ENCODE measurements at places on chromosomes 2 and 18.

DNA sequence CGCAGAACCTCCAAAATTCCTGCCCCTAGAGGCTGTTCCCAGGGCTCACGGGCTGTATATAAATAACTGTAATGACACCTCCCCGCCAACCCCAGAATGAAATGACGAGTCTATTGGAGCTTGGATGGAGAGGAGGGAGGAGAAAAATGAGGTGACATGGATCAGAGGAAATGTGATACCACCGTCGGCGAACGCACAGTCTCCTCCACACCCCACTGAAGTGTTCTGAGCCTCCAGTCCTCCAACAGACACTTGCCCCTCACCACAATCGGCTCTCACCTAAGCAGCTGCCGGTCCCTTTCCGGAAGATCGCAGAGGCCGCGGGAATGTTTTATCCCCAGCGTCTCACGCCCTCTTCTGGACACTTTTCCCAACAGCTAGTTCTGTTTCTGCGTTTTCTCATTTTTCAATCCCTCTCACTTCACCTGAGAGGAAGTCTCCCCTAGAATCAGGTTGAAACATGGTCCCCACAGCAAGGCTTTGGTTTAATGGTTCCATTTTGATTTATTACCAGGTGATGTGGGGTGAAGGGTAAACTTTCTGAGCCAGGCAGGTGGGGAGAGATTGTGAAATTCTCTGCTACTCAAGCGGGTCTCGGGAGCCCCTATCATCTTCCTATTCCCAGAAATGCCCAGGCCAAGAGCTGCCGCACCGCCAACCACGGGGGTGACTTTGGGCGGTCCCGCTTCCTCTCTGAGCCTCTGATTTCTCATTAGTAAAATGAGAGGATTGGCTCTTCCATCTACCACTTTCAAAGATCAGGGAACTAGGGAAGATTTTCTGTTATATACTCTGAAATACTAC lies 9.1 kb upstream of the MYO5B start:
- DNase-seq = no peak

- DNase-seq = no peak
Observed at GRCh38 chr2:54599914-54600313, 123.5 kb upstream of the EML6 start.

DNA sequence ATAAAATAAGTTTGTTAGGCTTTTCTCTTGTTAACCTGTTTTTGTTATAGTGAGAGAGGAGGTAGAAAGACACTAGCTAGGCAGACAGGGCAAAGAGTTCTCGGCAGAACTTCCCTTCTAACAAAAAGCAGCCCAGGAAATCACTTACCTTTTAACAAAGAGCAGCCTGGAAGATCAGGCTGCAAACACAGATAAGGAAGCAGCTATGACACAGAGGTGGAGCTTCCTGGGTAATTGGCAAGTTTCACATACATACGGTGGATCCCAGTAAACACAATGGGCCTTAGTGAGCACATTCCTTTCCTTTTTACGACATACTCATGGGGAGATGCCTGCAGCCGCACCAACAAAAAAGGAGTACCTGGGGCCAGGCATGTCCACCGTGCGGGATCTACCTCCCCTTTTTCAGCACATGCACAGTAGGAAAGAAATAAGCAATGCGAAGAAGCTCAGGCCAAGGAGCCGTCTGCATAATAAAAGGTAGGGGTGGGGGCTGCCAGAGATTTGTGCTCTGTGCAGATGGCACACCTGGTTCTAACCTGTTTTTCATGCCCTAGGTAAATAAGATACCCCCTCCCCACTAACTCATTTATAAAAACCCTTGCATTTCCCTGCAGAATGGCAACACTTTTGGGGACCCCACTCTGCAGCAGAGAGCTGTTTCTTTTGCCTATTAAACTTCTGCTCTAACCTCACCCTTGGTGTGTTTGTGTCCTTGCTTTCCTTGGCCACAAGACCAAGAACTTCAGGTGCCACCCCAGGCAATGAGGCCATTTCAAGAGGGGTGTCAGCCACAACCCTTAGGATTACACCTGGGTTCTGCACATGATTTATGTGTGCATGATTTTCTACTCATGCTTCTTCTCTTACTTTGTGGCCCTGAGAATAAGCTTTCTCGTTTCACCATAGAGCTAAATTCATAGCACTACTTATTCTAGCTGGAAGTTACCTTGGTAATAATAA lies 26.5 kb downstream of the MDH1 start:
- no peak for DNase-seq

GRCh38 chr2:240432820-240433801 lies 2.4 kb upstream of the GPC1 start:
- DNase-seq = no peak

DNA sequence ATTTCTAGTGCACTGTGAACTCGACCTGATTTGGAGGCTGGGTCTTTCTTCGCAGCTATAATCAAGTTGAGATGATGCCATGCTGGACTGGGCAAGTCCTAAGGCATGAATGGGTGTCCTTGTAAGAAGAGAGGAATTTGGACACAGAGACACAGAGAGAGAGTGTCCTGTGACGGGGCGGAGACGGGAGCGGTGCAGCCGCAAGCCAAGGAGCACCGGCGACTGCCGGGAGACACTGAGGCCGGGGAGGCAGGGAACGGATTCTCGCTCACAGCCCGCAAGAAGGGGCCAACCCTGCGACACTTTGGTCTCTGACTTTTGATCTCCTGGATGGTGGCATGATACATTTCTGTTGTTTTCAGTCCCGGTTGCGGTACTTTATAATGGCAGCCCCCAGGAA lies 22.4 kb upstream of the MBP start:
- no peak for DNase-seq

DNA sequence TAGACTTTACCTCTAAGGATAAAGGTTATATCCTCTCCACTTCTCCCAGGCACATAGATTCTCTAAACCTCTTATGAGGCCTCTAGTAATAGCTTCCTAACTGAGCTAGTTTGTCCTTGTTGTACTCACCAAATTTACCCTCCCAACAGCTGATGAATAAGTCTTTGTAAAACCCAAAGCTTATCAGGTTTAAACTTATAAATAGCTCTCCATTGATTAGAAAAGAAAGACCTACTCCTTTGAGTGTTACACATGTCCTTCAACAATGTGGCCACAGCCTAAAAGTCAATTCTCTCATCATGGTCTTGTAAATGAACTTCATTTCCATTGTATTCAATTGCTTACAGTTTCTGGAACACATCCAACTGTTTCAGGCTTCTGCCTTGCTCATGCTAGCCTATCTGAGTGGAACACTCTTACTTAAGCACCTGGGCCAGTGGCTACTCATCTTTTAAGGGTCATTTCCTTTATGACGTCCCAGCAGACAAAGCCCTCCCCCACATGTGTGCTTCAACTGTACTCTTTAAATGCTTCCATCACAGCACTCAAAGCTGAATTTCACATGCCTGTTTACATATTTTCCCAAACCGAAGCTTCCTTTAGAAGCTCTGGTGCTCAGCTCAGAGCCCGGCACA lies 131.6 kb downstream of the CDH2 start:
- DNase-seq = no peak

DNA sequence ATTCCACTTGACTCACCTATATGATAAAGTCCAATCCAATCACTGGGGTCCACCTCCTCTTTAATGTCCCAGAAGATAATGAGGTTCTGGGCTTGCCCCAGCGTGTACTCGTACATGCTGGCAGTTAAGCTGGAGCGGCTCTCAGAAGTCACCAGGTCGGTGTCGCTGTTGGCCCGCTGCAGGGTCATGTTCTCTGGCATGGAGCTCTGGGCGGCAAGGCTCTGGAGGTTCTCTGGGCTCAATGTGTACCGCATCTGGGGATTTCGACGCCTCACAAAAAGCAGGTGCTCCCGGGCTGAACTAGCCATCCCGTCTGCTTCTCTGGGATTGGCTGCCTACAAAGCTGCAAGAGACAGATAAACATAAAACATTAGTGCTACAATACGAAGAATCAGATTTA lies 206.4 kb upstream of the CCDC150 start:
- no peak for DNase-seq
